ENCODE measurements at places on chromosomes 13 and 19.

- no peaks in the 10 kb centered on the region for H3K36me3 ChIP-seq
- peaks cover 18% of the 10 kb centered on the region for H3K27me3 ChIP-seq
- no peaks in the 10 kb centered on the region for H3K4me1 ChIP-seq
- peak; percentile 90 for DNase-seq
These were observed 2.9 kb downstream of the CILP2 start for GRCh38 chr19:19540715-19541515.

- no peaks in the 10 kb centered on the region for H3K36me3 ChIP-seq
- H3K27me3 ChIP-seq: no peaks in the 10 kb centered on the region
- no peak overlapping the region for H3K27ac ChIP-seq
- H3K4me1 ChIP-seq: no peaks in the 10 kb centered on the region
These were observed 8.9 kb downstream of the KASH5 start for GRCh38 chr19:49396738-49397505.

DNA sequence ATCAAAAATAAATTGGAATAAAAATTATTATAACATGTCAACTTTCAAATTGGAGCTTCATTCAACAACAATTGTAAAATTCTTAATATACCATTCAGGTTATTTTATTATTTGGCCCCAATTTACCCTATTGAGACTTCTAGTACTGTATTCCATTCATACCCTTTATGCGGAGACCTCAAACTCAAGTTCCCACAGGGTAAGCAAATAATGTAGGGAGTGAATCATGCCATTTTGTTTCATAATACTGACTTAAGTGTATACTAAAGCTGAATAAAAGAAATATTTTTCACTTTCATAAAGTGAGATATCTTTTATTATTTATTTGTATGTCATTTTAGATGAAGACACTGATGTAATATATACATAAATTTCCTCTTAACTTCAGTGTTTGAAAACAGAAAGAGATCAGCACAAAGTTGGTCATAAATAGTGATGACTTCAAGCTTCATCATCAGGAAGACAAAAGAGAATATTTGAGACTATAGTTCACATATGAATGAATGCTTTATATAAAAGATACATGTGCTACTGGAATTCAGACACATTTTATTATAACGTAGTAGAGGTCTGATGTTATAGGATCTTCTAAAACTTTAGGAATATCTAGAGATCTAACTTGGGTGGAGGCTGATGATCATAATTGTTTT is 894.4 kb upstream of the PCDH9 start:
- H3K4me1 ChIP-seq: peaks cover 17% of the 10 kb centered on the region
- H3K36me3 ChIP-seq: no peaks in the 10 kb centered on the region
- no peak overlapping the region for H3K4me3 ChIP-seq
- peak overlapping the region; percentile 51 for H3K27ac ChIP-seq
- H3K27me3 ChIP-seq: no peaks in the 10 kb centered on the region
- DNase-seq: no peak

DNA sequence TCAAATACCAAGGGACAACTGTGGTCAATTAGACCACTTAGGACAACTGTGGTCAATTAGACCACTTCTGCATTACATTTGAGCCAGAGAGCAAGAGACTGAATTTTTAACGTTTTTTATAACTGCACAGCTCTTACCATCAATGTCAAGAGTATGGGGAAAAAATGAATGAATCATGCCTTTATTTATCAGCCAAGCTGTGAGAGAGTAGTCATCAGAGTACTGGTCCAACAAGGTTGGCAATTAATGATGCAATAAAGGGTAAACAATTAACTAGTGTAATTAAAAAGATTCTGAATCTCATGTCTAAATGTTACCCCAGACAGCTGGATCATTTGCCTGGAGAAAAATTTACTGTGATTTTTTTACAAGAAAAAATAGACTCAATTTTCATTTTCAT is 381.1 kb downstream of the LIG4 start:
- no peak overlapping the region for H3K4me3 ChIP-seq
- H3K27me3 ChIP-seq: no peaks in the 10 kb centered on the region
- H3K36me3 ChIP-seq: no peaks in the 10 kb centered on the region
- DNase-seq: no peak

DNA sequence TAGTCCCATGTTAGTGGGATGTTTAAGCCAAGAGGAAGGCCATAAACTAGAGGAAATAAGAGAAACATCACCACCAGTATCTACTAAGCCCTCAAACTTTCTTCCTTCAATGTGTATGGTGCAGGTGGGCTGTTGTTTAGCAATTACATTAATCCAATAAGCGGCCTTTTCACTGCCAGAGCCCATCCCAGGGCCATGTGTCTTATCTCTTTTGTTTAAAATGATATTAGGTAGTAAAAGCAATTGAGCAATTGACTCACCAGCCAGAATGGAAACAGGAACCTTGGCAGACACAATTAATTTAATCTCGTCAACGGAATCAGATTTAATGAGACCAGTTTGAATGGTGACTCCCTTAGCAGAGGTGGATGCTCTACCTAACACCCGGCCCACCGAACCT is 1503.5 kb downstream of the UQCRFS1 start:
- H3K27me3 ChIP-seq: no peaks in the 10 kb centered on the region
- H3K4me1 ChIP-seq: peaks cover 14% of the 10 kb centered on the region
- DNase-seq: no peak

All from RWPE2 (cell line).